NCI-H2029 (cell line): ENCODE measurements at places on chromosomes 3 and 15.

GRCh38 chr15:50190166-50190570, 8.2 kb downstream of the SLC27A2 start:
- no peak for DNase-seq

DNA sequence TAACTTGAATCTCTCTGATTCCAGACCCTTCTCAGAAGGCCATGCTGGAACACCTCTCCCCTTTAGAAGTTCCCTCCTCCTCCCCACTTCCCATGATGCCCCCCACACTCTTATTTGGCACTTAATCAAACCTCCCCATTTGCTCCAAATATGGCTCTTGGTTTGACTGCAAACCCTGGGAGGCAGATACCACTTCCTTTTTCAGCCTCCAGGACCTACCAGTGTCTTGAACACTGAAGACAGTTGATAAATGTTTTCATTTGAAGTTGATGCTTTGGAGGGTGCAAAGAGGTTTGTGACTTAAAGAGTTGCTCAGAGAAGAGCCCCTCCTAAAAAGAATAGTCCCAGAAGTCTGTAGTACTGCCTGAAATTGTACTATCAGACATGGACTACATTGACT, 61.5 kb downstream of the SEMA5B start:
- no peak for DNase-seq

DNA sequence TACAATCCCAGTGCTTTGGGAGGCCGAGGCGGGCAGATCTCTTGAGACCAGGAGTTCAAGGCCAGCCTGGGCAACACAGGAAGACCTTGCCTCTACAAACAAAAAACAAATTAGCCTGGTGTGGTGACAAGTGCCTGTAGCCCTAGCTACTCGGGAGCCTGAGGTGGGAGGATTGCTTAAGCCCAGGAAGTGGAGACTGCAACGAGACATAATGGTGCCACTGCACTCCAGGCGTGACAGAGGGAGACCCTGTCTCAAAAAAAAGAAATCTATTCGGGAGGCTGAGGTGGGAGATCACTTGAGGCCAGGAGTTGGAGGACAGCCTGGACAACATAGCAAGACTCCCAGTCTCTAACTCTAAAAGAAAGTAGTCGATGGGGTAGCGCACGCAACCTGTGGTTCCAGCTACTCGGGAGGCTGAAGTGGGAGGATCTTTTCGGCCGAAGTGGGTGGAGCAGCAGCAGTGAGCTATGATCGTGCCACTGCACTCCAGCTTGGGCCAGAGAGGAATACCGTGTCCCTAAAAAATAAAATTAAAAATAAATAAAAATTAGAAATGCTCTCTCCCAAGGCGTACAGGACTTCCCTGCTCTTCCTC, 775 bp downstream of the C3orf33 start:
- peak; percentile 9 for DNase-seq

GRCh38 chr15:57541805-57542504, 49.7 kb upstream of the MYZAP start:
- DNase-seq = no peak

GRCh38 chr3:195040773-195041520, 230.0 kb downstream of the XXYLT1 start:
- DNase-seq = no peak
